ENCODE measurements at places on chromosomes 13 and 19. TPM values are rescaled to one million over a fixed set of nuclear protein-coding genes. Genes with fewer than 3 reads are reported as not detected.

GRCh38 chr19:43433358-43433673 lies 18.6 kb downstream of the TEX101 start:
- DNase-seq = no peak

- DNase-seq = no peak
Observed at GRCh38 chr19:52069653-52070052, 21.0 kb upstream of the ZNF432 start.

- no peak for DNase-seq
Observed at GRCh38 chr19:7701654-7702457, at the start of gene FCER2. TSS of gene FCER2 (minus strand) at chr19:7702131. CDS start at chr19:7699760, 2,371 bp downstream.

GRCh38 chr13:72839831-72840426 lies 58.0 kb downstream of the PIBF1 start:
- peak; percentile 26 for DNase-seq

DNA sequence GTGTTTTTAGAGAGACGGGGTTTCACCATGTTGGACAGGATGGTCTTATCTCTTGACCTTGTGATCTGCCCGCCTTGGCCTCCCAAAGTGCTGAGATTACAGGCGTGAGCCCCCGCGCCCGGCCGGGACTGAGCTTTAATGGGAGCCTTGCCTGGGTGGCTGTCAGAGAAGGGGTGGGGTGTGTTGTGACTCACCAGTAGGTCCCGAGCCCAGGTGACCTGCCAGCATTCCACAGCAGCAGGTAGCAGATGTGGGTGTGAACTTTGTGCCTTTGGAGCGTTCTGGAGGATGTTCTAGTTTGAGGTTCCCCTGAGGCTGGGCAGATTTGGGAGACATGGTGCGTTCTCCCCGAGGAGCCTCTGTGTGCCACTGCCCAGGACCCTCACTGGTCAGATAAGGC lies 7.1 kb upstream of the EPN1 start:
- DNase-seq = no peak

DNA sequence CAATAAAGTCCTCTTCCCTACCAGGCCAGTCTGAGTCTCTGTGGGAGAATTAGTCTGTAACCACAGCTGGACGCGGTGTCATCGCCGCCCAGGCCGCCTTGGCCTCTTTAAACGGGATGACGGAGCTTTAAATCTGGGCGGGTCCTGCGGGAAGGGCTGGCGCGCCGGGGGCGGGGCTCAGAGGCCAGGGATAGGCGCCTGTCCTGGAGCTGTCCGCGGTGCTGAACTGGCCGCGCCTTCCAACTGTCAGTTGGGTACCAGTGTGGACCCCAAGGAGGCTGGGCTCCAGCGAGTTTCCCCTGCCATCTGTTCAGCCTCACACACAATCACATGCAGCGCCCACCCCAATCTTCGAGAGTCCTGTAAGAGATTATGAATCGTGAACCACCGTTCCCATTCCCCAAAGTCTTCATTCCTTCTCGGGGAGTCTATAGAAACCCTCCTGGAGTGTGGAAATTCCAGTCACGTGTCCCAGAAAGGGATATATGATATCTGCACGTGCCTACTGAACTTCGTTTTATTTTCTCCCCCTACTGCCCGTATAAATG lies 11.5 kb downstream of the APLP1 start:
- DNase-seq = no peak

DNA sequence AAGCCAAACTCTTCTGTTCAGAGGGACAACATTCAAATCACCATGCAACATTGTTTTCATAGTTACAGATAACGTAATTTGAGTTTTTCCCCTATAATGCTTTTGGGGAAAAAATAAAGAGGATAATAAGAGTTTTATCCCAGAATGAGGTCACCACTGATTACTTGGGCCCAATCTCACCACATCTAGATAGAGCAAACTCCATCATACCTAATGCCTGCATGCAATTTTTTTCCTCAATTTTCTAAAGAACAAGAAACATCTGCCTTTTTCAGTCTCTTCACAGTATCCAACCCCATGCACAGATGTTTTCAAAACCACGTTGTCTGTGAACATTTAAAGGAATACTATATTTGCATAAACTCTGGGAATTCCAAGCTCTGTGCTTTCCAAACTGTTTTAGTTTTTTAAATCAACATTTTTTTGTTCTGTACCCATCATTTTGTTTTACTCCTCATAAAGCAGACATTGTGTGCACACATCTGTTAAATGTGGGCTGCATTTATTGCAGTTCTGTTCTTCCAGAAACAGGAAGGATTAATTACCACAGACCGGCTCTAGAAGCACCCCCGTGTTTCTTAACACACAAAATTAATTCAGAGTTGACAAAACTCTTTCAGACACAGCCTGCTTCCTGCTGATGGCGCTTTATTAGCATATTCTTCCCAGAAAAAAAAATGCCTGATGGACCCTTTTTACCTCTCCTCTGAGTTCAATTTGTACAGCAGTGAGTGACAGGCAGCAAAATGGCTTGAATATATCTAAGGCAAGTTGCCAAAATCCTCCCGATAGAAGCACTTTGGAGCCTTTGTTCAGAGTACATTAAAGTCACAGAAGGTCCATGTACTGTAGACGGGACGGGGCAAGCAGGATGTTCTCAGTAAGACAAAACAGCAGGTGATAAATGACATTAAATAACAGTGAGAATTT lies 1171.9 kb downstream of the EFNB2 start:
- DNase-seq = peak; percentile 43

DNA sequence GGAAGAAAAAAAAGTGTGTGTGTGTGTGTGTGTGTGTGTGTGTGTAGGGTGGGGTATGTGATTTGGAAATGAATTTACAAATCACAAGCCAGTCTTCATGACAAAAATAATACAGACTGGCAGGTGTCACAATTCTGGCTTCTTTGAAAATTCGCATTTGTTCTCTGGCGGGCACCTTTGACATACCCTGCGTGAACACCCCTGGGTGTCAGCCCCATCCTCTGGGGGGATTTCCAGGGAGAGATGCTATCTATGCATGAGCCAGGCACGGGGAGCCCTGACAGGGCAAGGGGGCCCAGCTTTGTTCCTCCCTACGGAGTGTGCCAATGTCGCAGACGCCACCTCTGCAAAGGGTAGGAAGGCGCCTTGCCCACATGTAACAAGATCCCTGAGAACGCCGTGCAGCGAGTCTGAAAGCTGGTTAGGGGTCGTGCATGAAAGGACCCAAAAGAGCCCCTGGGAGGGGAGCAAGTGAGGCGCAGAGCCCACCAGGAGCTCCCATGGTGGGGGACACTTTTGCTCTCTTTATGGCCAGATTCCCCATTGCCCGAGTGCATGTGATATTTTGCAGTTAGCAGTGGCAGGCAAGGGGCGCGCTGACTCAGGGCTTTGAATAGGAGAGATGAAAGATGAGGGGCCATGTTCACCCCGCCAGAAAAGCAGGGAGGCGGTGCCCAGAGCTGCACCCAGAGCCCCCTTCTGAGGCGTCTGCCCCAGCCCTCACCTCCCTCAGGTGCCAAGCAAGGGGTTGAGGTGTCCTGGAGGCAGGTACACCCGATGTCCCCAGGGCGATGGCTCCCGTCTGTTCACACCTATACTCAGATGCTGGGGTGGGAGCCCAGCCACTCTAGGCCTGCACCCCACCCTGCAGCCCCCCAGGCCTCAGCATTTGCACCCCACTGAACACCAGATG lies 45.3 kb downstream of the KLF2 start:
- no peak for DNase-seq

- DNase-seq = no peak
Observed at GRCh38 chr19:36719687-36720556, 32.5 kb downstream of the ZNF567 start.

- no peak for DNase-seq
Observed at GRCh38 chr13:106560821-106561220, 7.1 kb downstream of the ARGLU1 start.

DNA sequence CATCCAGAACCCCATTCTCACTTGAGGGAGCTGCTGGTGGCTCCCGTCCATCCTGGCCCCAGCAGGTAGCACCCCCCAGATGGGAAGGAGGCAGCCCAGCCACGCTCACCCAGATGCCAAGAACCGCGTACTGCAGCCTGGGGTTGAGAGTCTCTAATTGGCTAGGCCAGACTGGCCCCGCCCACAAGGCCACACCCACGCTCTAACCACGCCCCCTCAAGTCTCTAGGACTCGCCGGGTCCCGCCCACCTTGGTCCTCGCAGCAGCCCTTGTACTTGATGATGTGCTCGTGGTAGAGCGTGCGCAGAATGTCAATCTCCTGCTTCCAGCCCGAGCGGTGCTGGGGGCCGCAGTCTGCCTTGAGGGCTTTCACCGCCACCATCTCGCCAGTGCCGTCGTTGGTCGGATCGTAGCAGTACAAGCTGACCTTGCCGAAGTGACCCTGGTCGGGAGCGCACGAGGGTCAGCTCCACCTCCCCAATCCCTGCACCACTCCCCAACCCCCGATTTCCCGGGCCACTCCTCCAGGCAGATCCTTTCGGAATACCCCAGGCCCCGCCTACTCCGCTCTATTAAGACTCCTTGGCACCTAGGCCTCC lies 14.5 kb upstream of the ICAM3 start:
- peak; percentile 89 for DNase-seq

DNA sequence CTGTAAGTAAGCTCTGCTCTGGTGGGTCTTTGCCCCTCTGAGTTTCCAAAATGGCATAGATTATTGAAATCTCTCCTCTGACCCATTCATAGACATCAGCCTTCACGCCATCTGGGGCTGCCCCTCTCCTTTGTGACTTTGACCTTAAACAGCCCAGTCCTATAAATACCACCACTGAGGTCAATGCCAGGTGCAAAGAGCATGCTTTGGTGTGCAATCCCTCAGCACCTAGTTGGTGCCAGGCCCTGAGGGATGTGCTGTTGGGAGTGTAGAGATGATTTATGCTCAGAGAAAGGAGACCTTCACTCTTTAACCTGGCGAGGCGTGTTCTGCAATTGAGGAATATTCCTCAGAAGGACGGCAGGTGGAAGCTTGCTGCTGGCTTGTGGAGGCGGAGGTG lies 121.7 kb upstream of the TSHZ3 start:
- DNase-seq = no peak

DNA sequence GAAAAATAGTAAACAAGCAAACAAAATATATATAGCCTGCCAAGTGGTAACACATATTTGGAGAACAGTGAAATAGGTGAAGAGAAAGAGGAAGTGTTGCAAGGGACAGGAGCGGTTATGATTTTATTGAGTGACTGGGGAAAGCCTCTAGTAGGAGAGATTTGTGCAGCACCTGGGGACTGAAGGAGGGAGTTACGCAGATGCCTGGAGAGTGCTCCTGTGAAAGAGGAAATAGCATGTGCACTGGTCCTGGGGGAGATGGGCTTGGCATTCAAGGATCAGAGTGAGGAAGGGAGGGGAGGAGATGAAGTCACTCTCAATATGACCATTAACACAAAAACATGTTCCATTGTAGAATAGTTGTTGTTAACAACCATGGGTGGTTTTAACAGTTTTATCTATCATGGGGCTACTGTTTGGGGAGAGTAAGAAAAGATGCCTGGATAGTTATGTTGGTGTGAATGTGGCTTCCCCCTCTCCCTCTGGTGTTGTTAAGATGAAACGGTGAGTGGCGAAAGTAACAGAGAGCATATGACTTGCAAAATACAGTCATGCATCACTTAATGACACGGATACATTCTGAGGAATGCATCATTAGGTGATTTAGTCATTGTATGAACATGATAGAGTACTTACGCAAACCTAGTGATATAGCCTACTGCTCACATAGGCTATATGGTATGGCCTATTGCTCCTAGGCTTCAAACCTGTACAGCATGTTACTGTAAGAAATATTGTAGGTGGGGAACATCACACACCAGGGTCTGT lies 251.7 kb upstream of the ARGLU1 start:
- no peak for DNase-seq

LGALS14 gene
- total RNA-seq = 0.28 TPM

MEF2B gene
- not detected for total RNA-seq

TRMT1 gene
- 11.8 TPM for total RNA-seq
